Activated T-helper 1 cell treated with Interleukin-2 at 50 U/mL for 16 hours (primary cell): ENCODE measurements at places on chromosomes 3 and 15.

DNA sequence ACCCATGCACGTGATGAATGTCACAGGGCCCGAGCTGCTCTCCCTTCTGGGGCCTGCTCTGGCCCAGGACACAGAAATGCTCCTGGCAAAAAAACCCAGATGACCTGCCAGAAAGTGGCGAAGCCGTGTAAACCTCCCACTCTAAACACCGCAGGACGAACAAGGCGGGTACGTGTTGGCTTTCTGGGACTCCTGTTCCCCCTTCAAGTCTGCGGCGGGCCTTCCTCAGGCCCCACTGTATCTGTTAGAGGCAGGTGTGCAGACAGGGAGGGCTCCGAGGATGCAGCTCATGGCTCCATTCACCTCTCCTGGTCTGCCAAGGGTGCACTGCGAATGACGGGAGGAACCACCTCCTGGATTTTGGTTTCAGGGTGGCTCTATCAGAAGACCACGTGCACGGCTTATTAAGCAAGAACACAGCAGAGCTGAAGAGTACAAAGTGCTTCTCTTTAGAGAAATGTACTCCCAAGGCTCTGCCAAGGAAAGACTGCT is 173.8 kb downstream of the ADAMTS17 start:
- no peak for DNase-seq

GRCh38 chr3:170534227-170534626 is 51.6 kb downstream of the SLC7A14 start:
- DNase-seq: no peak

DNA sequence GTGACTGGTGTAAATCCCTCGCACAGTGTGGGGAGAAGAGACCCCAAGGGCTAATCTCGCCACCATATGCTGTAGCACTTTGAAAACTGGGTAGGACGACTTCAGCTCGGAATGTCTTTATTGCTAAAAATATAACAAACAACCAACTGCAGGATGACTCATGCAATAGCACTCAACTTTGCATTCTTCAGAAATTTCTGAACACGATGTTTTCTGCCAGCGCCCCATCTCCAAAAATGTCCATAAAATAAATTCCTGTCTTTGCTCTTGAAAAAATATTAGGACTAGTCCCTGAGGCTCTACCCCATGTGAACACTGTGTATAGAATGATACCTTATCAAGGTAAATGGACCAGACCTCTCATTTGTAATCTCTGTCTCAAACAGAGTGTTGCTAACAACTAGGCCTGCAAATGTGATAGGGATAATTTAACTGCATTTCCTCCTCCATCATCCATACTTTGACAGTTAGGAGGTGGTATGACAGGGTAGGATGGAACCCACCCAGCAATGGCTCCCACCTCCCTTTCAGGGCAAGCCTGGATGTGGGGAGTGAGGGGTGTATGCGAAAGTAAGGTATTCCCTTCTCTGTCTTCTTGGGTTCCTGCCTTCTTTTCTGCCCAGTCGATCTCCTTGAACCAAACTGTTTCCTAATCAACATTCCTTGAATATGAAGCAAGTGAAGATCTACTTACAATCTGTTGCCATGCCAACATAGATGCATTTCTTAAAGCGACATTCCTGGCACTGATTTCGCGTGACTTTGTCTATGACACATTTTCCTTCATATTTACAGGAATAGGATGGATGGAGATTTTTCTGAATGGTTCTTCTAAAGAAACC is 201.1 kb downstream of the NR1D2 start:
- no peak for DNase-seq

DNA sequence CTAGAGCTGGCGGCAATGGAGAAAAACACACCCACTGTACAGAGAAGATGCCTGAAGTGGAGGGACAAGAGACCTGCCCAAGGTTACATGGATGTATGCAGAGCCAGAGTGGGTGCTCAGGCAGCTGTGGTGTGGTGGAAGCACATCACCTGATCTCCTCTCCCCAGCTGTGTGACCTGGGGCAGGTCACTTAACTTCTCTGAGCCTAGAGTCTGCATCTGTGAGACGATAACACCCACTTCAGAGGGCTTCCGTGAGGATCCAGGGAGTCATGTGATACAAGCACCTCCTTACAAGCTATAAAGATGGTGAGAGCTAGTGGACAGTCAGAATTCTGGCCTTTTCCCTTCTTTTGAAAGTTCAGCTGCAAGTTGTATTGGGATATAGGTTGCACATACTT is 55.1 kb upstream of the HERC1 start:
- DNase-seq: no peak

DNA sequence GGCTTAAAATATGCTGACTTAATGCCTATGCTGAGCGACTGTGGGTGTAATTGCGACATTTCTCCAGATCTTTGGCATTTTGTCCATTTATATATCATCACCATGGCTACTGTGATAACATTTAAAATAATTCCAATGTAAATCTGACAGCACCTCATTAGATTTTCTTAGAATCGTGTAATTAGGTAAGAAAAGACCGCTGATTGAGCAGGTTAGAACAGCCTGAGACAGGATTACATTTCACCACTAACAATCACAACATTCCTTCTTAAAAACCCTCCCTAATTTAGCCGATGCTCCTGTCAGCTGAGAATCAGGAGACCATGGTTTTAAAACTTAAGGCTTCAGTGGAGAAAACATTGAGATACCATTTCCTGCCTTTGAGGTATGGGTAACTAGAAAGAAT is 455.3 kb upstream of the PDZRN3 start:
- DNase-seq: no peak

DNA sequence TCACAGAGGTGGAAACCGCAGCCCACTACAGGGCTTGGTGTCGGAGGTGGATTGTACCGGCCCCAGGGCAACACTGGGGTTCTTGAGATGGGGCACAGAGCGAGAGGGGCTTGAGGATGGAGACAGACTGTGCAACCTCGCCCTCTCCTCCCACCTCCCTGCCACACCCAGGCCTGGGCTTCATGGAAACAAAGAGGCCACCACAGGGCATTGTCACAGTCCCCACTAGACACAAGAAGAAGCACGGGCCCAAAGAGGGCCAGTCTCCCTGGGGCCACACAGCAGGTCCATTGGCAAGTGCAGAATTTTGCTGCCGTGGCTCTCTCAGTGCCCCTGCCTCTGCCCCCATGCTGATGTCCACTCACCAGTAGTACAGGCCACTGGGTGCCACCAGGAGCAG is 4.1 kb upstream of the CALML4 start:
- no peak for DNase-seq
